ENCODE measurements at places on chromosomes 5 and 9. TPM values are rescaled to one million over a fixed set of nuclear protein-coding genes. Genes with fewer than 3 reads are reported as not detected.

GRCh38 chr5:43699910-43700309 lies 96.9 kb downstream of the NNT start:
- peaks cover 29% of the 10 kb centered on the region for H3K36me3 ChIP-seq
- H3K27me3 ChIP-seq: no peaks in the 10 kb centered on the region
- no peak overlapping the region for H3K27ac ChIP-seq

GRCh38 chr9:123999661-124000060 lies 11.9 kb upstream of the LHX2 start:
- H3K4me3 ChIP-seq: no peak overlapping the region
- no peak overlapping the region for H3K27ac ChIP-seq
- peaks cover 27% of the 10 kb centered on the region for H3K4me1 ChIP-seq

The PAPPA gene
- 214 TPM for total RNA-seq

The NTRK2 gene
- 30.9 TPM for total RNA-seq

DNA sequence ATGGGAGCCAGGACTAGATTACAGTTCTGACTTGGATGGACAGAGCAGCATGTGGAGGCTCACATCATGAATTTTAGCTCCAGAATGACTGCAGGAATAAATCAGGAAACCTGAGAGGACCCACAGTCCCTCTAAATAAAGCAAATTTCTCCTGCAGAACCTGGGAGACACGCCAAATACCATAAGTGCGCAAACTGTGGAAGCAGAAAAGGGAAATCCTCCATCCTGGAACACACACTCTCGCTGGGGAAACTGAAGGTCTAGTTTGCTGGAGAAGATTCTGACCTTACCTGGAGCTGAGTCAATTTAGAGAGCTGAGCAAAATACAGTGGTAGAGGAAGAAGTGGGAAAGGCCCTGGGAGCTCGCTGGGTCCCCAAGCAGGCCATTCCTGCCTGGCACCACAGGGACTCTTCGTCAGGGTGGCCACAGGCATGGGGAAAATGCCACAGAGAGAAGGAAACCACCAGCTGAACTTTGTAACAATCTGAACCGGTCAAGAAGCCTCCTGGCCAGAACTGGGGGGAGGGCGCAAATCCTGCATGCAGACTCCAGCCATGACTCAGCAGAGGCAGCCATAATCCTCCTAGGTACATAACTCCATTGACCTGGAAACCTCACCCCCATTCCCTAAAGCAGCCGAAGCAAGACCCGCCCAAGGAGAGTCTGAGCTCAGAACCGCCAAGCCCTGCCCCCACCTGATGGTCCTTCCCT lies 390.9 kb downstream of the LRRC70 start:
- no peaks in the 10 kb centered on the region for H3K27me3 ChIP-seq
- H3K4me1 ChIP-seq: no peaks in the 10 kb centered on the region
- no peak overlapping the region for H3K4me3 ChIP-seq

DNA sequence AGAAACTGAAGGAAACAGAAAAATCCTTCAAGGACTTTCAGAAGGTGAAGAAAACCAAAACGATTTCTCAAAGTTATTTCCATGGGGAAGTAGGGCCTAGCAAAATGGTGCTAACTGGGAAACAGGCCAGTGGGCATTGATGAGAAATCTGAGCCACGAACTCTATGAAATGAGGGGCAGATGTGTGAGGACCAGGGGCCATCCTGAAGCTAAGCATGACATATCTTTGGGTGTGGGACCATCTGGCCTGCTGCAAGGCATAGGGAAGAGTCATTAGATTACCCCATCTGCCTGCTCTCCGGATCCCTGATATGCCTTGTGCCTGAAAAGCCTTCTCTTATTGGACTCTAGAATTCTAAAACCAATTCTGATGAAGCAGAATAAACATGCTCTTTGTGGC lies 143.8 kb downstream of the PALM2AKAP2 start:
- no peak overlapping the region for H3K4me3 ChIP-seq
- H3K27me3 ChIP-seq: no peaks in the 10 kb centered on the region
- peaks cover 8% of the 10 kb centered on the region for H3K4me1 ChIP-seq
- DNase-seq: no peak

GRCh38 chr5:83509540-83509939 lies 38.0 kb downstream of the VCAN start:
- H3K36me3 ChIP-seq: peaks cover 7% of the 10 kb centered on the region
- no peak for DNase-seq
- H3K4me1 ChIP-seq: peaks cover 48% of the 10 kb centered on the region
- no peak overlapping the region for H3K4me3 ChIP-seq
- no peaks in the 10 kb centered on the region for H3K27me3 ChIP-seq

DNA sequence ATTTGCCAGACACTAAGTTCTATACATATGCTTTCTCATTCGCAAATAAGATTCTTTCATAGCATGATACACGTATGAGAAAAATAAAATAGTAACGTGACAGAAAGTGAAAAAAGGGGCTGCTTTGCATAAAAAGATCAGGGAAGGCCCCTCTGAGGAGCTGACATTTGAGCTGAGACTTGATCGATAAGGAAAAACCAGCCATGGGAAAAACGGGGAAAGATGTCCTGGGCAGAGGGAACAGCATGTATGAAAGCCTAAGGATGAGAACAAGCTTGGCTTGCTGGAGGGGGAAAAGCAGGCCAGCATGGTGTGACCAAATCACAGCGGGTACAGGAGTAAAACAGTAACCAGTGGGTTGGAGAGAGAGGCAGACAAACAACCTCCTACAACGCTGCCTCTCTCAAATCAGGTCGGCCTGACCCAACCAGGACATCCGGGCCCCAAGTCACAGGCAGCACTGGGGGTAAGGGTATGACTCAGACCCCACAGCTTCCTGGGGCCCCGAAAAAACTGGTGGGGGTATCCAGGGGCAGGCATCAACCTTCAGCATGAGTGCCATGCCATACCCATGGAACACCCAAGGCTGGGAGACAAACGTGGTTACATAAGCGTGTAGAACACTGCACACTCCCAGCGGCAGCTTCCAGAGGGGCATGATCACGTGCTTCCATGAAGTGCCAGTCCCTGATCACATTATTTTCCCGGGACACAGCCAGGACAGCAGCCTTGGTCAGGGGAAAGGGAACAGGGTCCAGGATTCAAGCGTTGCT lies 2.2 kb downstream of the TNIP1 start:
- peaks cover 3% of the 10 kb centered on the region for H3K36me3 ChIP-seq
- H3K27me3 ChIP-seq: no peaks in the 10 kb centered on the region
- no peak for DNase-seq
- peak overlapping the region; percentile 38 for H3K27ac ChIP-seq
- H3K4me1 ChIP-seq: peaks cover 59% of the 10 kb centered on the region

DNA sequence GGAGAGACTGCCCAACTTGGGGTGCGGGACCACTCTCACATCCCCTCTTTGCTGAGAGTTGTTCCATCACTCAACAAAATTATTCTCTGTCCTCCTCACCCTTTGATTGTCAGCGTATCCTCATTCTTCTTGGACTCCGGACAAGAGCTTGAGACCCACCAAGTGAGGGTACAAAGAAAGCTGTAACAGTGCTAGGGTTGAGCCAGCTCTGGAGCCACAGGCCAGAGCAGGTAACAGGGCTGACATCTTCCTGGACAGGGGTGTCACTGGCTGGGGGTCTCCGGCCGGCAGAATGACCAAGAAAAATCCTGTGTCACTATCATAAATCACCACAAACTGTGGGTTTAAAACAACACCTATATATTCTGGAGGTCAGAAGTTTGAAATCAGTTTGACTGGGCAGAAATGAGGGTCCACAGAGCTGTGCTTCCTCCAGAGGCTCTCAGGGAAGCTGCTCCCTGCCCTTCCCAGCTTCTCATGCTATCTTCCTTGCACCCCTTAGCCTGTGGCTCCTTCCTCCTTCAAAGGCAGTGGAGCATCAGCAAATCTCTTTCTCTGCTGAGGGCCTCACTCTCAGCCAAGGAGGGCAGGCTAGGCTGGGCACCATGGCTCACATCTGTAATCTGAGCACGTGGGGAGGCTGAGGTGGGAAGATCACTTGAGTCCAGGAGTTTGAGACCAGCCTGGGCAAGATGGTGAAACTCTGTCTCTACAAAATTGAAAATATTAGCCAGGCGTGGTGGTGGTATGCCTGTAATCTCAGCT lies 4.1 kb upstream of the BBLN start:
- no peak for DNase-seq
- no peak overlapping the region for H3K27ac ChIP-seq
- no peak overlapping the region for H3K4me3 ChIP-seq
- H3K4me1 ChIP-seq: peaks cover 3% of the 10 kb centered on the region
- no peaks in the 10 kb centered on the region for H3K36me3 ChIP-seq
- H3K27me3 ChIP-seq: no peaks in the 10 kb centered on the region

DNA sequence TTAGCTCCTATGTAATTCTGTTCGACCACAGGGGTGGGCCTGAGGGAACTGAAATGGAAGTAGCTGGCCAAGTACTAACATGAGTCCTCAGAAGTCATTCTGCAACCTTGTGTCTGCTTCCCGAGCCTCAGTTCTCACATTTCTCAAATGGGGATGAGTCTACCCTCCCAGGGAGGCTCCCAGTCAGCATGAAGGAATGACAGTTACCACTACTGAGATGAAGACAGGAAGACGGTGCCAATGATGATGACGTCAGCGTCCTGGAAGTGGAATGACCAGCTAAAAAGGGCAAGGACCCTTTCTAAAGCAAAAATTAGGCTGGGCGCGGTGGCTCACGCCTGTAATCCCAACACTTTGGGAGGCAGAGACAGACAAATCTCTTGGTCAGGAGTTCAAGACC lies 6.8 kb downstream of the PIP5KL1 start:
- H3K27ac ChIP-seq: peak overlapping the region; percentile 73
- peaks cover 38% of the 10 kb centered on the region for H3K4me1 ChIP-seq
- no peak for DNase-seq
- H3K36me3 ChIP-seq: no peaks in the 10 kb centered on the region
- H3K27me3 ChIP-seq: no peaks in the 10 kb centered on the region

DNA sequence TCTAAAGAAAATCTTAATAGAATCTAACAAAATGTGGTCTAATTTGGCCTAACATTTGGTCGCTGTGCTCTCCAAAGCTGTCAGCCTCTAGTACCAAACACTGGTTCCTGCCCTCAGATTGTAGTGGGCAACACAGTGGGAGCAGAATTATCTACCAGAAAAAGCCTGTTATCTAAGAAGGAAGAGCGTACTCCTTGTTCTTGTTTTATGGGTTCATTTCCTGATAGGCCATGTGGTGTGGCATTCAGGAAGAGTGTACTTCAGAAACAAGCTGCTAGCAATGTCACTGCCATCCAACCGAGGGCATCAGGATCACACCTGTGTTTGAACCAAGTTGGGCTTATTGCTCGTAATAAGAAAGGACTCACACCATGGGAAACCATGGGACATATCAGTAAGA lies 487.9 kb upstream of the DAP start:
- no peaks in the 10 kb centered on the region for H3K4me1 ChIP-seq
- H3K4me3 ChIP-seq: no peak overlapping the region
- peaks cover 2% of the 10 kb centered on the region for H3K27me3 ChIP-seq
- H3K27ac ChIP-seq: no peak overlapping the region
- DNase-seq: no peak

- no peak for DNase-seq
- H3K4me1 ChIP-seq: peaks cover 4% of the 10 kb centered on the region
- H3K27me3 ChIP-seq: no peaks in the 10 kb centered on the region
Measured at GRCh38 chr5:93583768-93584595, 960 bp downstream of the NR2F1 start.

DNA sequence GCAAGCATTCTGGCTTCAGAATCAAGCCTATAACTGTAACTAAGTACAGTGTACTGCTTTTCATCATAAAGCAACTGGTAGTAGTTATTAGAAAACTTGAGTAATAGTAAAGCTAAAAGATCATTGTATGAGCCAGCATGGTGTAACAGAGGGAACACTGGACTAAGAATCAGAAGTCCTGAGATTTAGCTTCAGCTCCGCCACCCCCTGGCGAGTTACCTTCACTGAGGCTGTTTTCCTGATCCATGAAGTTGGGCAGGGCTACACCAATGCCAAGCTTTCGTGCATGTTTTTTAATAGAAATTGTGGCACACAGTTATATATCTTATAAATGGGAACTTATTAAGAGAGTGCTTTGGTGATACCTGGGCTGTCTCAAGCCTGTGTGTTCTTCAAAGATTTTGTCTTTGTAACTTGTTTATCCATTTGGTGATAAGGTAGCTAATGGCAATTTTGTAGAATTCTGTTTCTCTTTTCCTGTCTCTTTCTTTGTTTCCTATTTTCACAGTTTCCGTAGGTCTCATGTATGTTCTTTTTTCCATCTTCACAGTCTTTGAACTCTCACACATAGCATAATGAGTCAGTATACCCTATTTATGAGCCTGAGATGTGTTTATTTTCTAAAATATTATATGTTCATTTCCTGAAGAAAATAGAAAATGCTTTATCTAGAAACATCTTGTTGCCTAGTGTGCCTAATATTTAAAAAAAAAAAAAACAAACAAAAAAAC lies 102.3 kb downstream of the GDNF start:
- H3K27ac ChIP-seq: peak overlapping the region; percentile 0
- peaks cover 54% of the 10 kb centered on the region for H3K4me1 ChIP-seq
- peaks cover 10% of the 10 kb centered on the region for H3K36me3 ChIP-seq

DNA sequence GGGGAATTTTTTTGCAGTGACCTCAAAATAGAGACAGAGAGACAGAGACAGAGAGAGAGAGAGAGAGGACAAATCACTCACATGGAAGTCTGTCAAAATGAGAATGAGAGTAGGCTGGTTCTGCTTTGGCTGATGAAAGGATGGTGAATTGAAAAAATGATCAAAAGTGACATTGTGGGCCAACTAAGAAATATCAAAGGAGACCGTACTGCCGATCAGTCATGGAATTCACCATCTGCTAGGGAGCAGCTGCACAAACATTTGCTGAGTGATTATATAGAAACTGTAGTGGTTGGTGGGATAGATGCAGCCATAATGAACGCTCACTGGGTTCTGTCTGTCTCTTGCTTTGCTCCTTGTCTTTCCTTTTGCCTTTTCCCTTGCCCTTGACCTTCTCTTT lies 476.6 kb upstream of the SGCD start:
- H3K36me3 ChIP-seq: no peaks in the 10 kb centered on the region
- no peak overlapping the region for H3K27ac ChIP-seq
- no peaks in the 10 kb centered on the region for H3K27me3 ChIP-seq
- DNase-seq: no peak
- H3K4me3 ChIP-seq: no peak overlapping the region

- no peak overlapping the region for H3K27ac ChIP-seq
- no peak for DNase-seq
- H3K36me3 ChIP-seq: no peaks in the 10 kb centered on the region
- no peaks in the 10 kb centered on the region for H3K27me3 ChIP-seq
- H3K4me1 ChIP-seq: peaks cover 7% of the 10 kb centered on the region
Measured at GRCh38 chr5:174612686-174613085, 111.7 kb upstream of the MSX2 start.

DNA sequence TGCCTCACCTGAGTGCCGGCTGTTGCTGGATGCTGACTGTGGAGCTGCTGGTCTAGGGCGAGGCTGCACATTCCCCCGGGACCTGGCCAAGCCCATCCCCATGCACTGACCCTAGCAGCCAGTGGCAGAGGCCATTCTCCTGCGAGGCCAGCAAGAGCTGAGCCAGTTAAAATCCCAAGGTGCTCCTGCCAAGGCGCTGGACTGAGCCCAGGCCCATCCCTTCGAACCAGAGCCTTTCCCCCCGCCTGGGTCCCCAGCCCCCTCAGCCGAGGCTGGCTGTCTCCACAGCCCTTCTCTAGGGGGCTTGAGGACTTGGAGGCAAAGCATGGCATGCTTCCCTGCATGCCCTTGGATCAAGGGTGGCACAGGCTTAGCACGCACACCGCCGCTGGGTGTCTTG lies 1.6 kb downstream of the ADAMTSL2 start:
- H3K36me3 ChIP-seq: no peaks in the 10 kb centered on the region
- H3K27ac ChIP-seq: no peak overlapping the region
- H3K4me3 ChIP-seq: no peak overlapping the region
- DNase-seq: no peak

Data from osteocyte (in vitro differentiated cells).